Occipital lobe (tissue), 3 donors: ENCODE measurements at places on chromosomes 3 and 15.

DNA sequence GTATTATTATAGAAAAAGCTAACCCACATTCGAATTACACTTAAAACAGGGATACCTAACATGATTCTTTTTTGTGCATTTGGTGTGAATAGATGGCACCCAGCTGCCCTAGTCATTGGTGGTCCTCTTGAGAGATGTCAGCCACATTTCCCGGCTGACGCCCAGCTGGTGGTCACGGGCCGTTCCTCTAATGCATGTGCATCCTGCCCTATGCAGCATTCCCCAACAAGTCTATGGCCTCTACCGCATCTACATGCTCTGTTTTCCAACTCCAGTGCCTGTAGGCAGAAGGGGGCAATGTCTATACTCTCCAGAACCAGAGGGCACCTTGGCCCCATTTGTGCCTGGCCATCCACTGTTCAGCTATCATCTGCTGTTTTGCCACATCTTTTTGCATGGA is 78.6 kb upstream of the PRICKLE2 start:
- no peak for DNase-seq

- no peak for DNase-seq
Observed at GRCh38 chr3:62705721-62706120, 169.5 kb downstream of the CADPS start.

DNA sequence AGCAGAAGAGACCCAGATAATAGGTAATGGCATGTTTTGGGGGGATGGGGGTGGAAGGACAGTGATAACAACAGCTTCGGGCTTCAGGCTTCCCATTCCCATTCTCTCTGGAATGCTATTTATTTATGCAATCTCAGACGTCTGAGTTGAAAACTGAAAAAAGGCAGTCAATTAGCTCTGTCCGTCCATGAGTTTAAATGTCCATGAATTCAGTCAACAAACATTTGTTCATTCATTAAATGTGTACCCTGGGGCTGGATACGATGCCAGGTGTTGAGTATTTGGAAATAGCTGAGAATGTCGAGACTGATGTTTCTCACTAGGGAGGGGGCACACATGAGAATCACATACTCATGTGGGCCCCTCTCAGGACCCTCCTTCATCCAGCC is 42.4 kb downstream of the AMOTL2 start:
- DNase-seq = no peak

GRCh38 chr15:45729141-45729540 is 94.3 kb downstream of the SQOR start:
- no peak for DNase-seq

- no peak for DNase-seq
Observed at GRCh38 chr3:147875498-147875897, 466.3 kb downstream of the ZIC1 start.

DNA sequence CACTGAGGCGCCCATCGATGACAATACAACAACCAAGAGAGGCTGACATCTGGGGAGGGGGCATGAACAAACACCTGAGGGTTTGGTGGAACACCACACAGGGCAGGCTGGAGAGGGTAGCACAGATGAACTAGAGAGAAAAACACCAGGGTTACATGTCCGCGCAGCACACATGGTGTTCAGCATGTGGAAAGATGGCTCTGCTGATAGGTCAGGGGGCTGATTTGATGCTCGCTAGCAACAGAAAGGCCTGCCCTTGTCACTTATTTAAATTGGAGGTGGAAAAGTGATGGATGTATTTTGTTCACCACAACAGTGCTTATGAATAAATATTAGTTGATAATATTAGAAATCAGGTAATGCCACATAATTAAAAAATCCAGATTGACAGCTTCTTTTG is 67.5 kb downstream of the FRMD4B start:
- no peak for DNase-seq

DNA sequence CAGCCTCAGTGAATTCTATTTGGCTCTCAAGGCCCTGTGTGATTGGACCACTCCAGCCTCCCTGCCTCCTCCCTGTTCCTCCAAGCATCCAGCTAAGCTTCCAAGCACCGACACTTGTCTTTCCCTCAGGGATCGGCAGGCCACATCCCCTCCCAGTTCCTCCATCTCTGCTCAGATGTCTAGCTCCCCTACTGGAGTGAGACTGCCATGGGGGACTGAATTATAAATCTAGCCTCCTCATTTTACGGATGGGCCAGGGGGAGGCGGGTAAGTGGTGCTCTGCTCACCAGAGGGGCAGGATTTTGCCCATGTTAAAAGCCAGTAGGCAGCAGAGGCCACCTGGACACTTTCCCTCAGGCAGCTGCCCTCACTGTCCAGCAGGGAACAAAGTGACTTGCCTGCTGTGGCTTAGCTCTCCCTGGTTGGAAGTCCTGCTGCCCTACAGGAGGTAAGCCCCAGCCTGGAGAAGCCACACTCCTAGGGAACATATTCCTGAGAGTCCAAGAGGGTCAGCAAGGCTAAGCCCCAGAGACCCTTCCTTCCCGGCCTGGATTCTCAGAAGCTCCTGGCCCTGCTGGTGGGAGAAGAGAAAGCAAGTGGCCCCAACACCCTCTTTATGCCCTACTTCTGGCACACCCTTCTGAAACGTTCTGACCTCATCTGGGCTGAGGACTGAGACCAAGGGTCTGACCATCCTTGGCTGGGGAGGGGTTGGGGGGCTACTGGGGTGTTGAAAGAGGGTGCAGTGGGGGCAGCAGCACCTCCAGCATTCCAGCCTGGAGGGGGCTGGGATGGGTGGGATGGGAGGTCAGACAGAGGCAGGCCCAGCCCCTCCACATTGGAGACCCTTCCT is 9.1 kb upstream of the HHATL start:
- no peak for DNase-seq

- DNase-seq = no peak
Observed at GRCh38 chr3:120821426-120821825, 78.9 kb downstream of the GTF2E1 start.

- no peak for DNase-seq
Observed at GRCh38 chr15:99402014-99402729, 150.9 kb downstream of the LRRC28 start.

DNA sequence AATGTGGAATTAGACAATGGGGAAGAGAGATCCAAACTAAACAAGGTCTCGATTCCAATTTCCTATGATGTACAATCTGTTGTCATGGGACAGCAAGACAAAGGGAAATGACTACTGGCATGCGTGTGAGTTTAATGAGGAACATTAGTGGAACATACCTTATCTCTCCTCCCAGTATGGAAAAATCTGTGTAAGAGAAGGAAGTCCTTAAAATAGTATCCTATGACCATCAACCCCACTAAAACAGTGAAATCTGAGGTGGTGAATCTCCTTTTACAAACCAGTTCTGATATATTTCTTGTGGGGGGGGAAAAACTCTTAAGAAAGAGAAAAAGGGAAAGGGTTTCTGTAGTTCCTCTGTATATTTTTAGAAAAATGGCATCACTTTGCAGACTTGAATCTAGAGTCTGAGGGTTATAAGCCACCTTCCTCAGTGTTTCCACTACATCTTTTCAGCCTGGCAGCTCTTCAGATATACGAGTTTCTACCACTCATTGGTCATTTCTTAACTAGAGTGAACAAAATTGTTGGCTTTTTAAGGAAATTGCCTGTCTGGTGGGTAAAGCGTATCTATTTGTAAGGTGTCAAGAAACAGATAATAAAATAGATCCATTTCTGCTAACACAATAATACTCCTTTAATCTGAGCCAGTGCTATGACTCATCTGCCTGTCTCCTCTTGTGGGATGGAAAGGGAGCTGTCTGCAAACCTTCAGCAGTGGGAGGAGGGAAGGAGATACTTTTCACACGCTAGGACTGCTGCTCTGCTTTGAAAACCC is 3.0 kb upstream of the TNFAIP8L3 start:
- DNase-seq = no peak

GRCh38 chr15:58483376-58483775 is 51.6 kb downstream of the LIPC start:
- no peak for DNase-seq

DNA sequence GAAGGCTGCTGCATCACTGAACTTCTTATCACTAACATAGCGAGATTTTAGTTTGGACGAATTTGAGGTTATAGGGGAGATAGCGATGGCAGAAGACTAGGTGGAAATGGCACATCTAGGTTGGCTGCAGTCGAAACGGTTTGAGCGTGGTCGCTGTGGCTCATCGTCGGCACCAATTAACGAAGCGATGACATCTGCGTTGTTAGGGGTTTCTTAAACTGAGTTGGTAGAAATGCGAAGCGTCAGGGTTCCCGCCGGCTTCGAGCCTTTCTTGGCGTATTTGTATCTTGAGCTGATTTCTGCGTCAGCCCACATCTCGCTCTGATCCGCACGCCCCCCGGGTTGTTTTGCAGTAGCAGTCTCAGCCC is 319 bp downstream of the LNP1 start:
- peak; percentile 50 for DNase-seq

DNA sequence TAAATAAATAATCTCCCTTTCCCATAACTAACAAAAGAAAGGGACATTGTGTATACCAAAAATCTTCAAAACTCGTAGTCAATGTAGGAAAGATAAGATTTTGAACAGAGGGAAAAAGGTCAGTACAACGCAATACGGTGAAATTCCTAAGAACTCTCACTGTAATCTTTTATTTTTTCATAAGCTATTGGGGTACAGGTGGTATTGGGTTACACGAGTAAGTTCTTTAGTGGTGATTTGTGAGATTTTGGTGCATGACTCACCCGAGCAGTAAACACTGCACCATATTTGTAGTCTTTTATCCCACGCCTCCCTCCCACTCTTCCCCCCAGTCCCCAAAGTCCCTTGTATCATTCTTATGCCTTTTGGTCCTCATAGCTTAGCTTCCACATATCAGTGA is 718.0 kb downstream of the TBL1XR1 start:
- no peak for DNase-seq

- DNase-seq = no peak
Observed at GRCh38 chr15:70248116-70249025, 150.7 kb upstream of the TLE3 start.

DNA sequence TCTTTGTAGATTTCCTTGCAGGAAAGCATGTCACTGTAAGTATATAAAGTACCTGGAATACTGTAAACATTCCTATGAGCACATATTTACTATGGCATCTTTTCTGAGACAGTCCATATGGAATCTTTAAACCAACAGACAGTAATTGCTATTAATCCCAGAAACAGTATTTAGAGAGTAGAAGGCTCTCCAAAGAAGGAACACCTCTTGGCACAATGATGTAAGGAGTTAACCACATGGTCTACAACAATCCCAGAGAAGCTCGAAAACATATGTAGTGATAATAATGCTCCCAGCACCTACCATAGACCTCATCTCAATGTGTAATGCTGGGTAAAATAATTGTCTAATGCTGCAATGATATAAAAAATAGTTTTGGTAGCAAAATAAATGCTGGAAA is 95.8 kb upstream of the IL12A start:
- no peak for DNase-seq

DNA sequence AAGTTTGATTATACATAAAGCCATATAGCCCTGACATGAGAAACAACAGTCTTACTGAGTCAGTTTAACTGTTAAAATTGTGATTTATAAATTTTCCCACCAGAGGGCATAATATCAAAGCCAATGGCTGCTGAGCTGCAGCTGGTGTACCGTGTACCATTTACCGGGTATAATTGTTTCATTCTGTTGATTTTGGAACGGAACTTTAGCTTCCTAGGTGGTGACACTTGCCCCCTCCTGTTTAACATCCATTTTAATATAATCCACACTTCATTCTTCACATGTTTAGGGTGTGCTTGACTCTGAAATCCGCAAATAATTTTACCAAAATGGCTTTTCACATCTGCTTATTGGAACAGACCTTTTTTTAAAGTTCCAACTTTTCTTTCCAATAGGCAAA is 72.8 kb downstream of the SLC9A9 start:
- DNase-seq = no peak

DNA sequence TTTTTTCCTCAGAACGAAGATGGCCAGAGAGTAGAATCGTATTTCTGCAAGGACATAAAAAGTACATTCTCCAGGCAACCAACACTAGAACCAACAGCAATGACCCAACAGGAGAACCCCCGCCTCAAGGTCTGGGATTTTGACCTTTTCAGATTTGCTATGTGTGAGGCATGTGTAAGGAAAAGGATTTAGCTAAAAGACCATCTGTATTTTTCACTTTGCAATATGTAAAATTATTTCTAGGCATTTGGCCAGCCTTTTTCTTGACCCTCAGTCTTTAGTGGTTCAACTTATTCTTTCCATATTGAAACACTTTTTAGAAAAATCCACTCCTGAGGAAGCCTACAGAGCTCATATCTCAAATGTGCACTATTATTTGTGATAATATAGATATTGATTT is 219.2 kb upstream of the GOLGA6L4 start:
- no peak for DNase-seq

GRCh38 chr15:93983526-93983925 is 247.8 kb upstream of the MCTP2 start:
- DNase-seq = no peak

GRCh38 chr3:86563400-86563970 is 427.5 kb downstream of the VGLL3 start:
- no peak for DNase-seq

- DNase-seq = no peak
Observed at GRCh38 chr15:39396979-39397615, 183.8 kb upstream of the THBS1 start.

- no peak for DNase-seq
Observed at GRCh38 chr15:47663101-47663500, 54.2 kb upstream of the SEMA6D start.

GRCh38 chr15:38524156-38524555 is 40.5 kb downstream of the RASGRP1 start:
- no peak for DNase-seq

DNA sequence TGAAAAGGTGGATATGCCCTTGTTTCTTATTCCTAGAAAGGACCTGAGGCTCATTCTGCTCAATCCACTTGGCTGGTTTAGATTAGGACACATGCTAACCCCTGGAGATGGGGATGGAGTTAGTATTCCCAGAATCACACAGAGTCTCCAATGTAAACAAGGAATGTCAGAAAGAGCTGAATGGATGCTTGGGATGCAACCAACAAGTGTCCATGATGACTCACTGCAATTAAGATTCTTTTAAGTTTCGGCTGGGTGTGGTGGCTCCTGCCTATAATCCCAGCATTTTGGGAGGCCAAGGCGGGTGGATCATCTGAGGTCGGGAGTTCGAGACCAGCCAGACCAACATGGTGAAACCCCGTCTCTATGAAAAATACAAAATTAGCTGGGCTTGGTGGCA is 315.5 kb upstream of the AZI2 start:
- DNase-seq = no peak

- DNase-seq = no peak
Observed at GRCh38 chr3:186168976-186169375, 60.1 kb upstream of the ETV5 start.

- no peak for DNase-seq
Observed at GRCh38 chr15:77076323-77076915, 5.5 kb upstream of the TSPAN3 start.

- DNase-seq = peak; percentile 10
Observed at GRCh38 chr3:95235916-95236315, 1173.1 kb downstream of the NSUN3 start.

DNA sequence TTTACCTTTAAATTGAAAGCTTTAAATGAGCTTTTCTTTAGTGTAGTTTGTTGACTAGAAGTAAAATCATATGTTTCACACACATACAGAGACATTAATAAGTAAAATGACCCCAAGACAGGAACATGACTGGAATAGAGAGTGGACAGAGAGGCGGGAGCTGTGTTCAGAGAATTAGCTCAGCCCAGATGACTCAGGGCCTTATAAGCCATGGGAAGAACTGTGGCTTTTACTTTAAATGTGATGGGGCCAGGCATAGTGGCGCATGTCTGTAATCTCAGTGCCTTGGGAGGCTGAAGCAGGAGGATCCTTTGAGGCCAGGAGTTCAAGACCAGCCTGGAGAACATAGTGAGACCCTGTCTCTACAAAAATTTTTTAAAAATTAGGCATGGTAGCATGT is 26.7 kb downstream of the SACM1L start:
- DNase-seq = no peak

- DNase-seq = no peak
Observed at GRCh38 chr3:137020315-137020714, 62.5 kb downstream of the IL20RB start.
